ENCODE measurements at places on chromosomes 11 and 22.
A peak's percentile ranks its signal among the peaks of the same experiment; 100 is the strongest.

DNA sequence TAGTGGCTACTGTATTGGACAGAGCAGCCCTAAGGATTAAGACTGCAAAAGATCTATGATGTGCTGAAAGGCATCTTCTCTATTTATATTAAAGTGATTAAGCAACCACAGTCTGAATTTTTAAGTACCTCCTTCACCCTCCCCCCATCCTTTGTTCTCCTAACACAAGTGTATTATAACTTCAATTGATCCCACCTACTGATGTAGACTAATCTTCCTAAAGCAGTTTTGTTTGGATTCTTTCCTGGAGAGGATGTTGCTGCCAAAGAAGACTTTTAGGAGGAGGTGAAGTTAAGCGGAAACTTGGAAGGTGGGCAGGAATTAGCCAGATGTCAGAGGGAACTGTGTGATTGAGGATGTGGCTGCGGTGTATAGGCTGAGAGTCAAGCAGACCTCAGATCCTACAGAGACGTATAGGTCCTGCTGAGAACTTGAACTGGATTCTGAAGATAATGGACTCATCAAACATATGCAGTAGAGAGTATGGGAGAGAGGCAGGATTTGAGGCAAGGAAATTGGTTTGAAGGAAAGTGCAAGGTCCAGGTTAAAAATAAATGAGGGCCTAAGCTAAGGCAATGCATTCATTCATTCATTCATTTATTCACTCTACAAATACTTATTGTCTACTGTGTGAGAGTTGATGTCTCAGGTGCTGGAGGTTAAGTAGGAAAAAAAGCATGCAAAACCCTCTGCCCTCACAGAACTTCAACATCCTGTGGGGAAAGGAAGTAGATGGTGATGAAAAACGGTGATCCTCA is 5.2 kb upstream of the RASSF10 start:
- DNase-seq: peak; percentile 33

GRCh38 chr22:20566420-20567260 is 59.2 kb downstream of the MED15 start:
- peak; percentile 55 for DNase-seq

- no peak for DNase-seq
Observed at GRCh38 chr22:21642584-21643448, 714 bp downstream of the SDF2L1 start.

DNA sequence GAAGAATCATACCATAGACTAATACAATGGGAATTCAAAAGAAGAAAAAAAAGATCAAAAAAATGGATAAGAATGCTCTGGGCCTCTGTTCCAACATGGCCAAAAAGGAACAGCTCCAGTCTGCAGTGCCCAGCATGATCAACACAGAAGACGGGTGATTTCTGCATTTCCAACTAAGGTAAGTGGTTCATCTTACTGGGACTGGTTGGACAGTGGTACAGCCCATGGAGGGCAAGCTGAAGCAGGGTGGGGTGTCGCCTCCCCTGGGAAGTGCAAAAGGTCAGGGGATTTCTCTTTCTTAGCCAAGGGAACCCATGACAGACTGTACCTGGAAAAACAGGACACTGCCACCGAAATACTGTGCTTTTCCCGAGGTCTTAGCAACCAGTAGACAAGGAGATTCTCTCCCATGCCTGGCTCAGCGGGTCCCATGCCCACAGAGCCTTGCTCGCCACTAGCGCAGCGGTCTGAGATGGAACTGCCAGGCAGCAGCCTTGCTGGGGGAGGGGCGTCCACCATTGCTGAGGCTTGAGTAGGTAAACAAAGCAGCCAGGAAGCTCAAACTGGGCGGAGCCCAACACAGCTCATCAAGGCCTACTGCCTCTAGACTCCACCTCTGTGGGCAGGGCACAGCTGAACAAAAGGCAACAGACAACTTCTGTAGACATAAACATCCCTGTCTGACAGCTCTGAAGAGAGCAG is 428.4 kb downstream of the MN1 start:
- no peak for DNase-seq

DNA sequence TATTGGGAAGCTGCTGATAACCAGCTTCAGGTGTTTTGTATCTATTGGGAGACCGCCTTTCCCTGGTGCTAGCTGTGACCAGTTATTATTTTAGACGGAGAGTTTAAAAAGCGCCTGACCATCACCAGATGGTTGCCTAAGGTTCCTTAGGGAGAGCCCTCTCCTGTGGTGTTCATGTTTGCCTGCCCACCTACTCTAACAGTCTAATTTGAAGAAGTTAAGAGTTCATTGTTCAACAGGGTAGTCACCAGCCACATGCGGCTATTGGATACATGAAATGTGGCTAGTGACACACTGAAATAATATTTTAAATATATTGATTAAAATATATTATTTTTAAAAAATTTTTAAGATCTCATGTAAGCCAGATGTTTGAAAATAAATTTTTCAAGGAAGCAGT is 71.3 kb upstream of the SLN start:
- no peak for DNase-seq
